ENCODE measurements at places on chromosomes 1 and 21.

GRCh38 chr1:46087891-46088290, 44.5 kb downstream of the PIK3R3 start:
- DNase-seq: no peak

DNA sequence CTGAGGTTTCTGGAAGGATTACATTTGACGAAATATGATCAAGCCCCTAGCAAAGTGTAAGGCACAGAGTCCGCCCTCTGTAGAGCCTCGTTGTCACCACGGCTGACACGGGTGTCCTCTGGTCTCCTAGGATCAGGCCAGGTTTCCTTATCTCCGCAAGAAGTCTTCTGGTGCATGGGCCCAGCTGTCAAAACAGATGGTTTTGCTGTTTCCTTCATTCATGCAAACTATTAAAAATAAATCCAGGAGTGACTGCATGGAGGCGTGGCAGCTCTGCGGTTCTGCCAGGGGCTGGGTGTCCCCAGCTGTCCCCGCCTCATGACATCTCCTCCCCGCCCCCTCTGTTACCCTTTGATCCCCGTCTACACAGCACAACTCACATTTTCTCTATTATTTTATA, 209.0 kb downstream of the DYRK1A start:
- DNase-seq: no peak

DNA sequence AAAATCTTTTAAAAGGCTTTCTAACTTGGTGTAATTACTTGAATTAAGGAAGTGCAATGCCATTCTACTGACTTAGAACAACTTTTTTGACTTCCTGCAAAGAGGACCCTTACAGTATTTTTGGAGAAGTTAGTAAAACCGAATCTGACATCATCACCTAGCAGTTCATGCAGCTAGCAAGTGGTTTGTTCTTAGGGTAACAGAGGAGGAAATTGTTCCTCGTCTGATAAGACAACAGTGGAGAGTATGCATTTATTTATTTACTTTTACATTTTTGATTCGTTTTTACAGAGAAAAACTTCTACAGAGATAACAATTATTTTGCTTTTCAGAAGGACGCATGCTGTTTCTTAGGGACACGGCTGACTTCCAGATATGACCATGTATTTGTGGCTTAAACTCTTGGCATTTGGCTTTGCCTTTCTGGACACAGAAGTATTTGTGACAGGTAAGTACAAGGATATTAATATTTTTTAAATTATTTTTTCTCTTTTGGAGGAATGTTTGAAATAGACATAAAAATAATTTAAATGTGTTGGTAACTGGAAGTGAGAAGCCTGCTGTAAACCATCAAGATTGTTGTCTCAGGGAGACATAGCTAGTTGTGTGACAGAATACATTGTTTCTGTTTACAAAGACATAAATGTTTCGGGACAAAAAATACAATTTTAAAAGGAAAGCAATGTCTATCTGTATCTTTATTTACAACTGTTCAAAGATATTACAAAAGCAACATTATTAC, at the start of gene PTPRC:
TSS of gene PTPRC (plus strand) at position 147 of the 742 bp plus-strand sequence. CDS start at position 376, 229 bp downstream.
- DNase-seq: no peak

GRCh38 chr1:206010060-206010459, 6.9 kb upstream of the RAB7B start:
- no peak for DNase-seq

GRCh38 chr1:59353453-59353852, 56.6 kb downstream of the FGGY start:
- DNase-seq: no peak

DNA sequence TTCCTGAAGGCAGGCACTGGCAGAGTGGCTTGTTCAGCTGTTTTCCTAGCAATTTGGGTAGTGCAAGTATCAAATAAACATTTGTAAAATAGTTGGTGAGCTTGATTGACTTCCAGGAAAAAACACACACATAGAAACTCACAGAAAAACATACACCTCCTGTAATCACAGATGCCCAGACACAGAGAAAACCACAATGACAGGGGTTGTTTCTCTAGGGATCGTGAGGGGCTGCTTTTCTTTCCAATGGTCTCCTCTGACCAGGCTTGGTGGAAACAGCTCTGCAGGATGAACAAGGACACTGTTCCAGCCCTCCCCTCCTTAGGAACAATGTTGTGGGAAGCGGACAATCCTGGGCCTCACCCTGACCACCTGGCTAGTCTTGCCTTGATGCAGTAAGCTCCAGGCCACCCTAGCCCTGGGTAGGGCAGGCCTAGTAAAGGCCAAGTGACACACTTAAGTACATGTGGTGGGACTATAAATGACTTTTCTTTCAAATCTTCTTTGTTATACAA, 142.5 kb upstream of the HMGB4 start:
- DNase-seq: no peak

- DNase-seq: no peak
These were observed 17.5 kb upstream of the VSIG8 start for GRCh38 chr1:159879977-159880376.

- DNase-seq: no peak
These were observed 192.1 kb downstream of the SETD4 start for GRCh38 chr21:35868005-35868868.

DNA sequence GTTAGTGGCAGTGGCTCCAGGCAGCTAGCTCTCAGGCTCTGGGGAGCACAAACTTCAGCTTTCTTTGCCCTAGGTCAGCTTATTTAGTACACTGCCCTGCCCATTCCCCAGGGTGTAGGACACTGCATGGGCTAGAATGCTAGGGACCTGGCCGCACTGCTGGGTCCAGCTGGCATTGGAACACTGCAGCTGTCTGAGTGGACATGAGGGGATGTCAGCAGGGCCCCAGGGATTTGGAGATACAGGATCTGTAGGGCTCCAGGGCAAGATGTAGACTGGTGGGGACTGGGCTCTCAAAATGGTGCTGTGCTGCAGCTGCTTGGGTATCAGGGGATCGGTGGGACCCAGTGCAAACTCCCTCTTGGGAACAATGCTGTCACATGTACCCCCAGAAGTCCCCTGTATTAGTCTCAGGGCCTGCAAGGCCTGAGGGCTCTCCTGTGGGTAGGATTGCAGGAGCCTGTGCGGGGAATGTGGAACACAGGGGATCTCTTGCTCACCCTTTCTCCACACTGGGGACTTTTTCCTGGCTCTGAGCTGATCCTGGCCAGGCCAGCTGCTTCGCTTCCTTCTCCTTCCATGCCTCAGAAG, 25.2 kb upstream of the TTC22 start:
- DNase-seq: no peak

- no peak for DNase-seq
These were observed 21.9 kb upstream of the EEIG2 start for GRCh38 chr1:108537976-108538375.

GRCh38 chr1:15577691-15578090, 7.2 kb downstream of the AGMAT start:
- no peak for DNase-seq

- DNase-seq: no peak
These were observed 25.2 kb upstream of the KIF26B start for GRCh38 chr1:245129319-245130240.

DNA sequence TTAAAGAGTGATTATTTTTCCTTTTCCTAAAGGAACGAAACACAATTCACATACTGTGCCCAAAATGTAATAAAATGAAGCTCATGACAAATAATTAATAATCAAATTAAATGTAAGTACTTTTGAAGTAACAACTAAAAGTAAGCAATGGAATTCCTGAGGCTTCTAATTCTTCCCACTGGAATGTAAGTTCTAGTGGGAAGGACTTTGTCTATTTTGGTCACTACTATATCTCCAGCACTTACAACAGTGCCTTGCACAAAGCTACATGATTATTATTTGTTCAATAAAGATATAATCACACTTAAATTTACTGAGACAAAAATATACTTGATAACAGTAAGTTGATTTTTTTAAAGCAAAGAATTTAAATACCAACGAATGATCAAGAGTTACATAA, 128.8 kb downstream of the COQ8A start:
- DNase-seq: no peak

GRCh38 chr21:42452401-42453223, 43.4 kb downstream of the RSPH1 start:
- no peak for DNase-seq

DNA sequence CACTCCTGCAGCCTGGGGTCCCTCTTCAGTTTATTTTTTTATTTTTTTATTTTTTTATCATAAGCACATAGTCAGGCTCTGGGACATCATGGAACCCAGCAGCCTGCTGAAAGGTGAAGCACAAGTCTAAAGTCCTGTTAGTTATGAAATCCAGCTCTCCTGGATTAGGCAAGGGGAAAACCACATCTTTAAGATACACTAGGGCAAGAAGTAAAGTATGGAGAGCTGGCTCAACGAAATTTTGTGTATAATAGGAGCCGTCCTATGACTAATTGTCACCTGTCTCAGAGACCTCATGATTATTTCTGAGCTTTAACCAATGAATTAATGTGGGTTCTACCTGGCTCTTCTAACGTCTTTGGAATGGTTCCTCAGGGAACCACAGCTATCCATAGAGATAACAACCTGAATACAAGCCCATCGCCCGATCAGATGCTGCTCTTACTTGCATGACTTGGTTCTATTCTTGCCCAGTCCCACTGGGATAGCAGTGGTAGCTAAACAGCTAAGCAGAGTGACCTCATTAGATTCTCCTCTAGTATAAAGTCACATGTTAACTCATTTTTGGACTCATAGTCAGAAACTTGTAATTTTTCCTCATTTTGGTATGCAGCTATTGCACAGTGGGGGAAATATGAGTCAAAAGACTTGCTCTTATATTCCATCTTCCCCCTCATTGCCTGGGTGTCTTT, 122.7 kb downstream of the LMO4 start:
- DNase-seq: no peak

DNA sequence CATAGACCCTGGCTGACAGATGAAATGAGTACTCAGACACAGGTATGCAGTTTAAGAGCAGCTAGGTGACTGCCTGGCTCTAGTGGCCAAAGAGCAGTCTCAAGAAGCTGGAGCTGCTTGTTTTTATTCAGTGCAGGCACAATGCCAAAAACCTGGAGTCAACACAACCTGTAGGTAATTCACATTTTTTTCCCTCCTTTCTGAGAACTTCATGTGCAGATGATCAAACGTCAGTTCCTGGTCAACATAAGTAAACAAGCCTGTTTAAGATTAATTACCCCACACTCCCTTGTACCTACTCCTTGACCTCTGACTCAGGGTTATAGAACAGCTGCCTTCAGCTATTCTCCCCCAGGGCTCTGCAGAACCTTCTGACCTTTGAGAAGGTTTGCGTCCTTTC, 17.3 kb upstream of the ACADM start:
- DNase-seq: no peak

DNA sequence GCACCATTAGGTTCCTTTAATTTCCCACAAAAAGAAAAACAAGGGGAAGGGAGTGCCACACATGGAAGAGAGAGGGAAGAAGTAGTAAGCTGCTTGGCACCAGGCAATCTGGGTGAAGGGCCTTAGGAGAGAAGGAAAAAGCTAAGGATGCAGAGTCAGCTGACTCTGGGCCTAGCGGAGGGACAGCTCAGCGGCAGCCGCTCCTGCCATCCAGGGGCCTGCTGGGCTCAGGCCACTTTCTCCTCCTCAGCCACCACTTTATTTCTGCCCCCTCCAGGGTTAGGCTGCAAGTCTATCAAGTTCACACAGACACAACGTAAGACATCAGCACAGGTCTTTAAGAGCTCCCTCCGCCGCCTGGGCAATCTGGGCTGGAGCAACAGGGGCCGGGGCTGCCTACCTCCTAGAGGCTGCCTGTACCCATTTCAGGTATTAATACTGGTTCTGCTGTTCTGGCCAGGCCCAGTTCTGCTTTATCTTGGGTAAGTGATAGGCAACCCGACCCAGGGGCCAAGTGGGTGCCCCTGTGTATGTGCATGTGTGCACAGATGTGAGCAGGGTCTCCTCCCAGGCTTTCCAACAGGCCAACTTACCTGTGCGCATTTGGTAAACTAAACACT, 53.6 kb downstream of the SLC45A1 start:
- no peak for DNase-seq

DNA sequence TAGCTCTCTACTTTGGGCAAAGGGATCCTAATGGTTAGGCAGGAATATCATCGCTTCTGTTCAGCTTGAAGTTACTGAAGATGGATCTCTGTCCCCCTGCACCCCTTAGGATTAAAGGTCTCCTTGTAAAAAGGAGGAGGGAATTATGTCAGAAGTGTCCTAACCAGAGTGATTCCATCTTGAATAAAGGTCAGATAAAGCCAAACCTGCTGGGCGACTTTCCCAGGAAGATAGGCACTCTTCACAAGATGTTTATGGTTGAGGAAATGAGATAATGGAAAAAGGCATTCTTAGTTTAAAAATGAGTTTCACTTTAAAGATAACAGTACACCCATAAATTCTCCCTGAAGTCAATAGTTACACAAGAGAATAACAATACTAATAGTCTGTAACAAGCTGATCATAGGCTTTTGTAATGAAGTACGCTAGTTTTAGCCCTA, 1.7 kb upstream of the NENF start:
- DNase-seq: no peak
